NCI-H748 treated with DMSO at 0.1 percent for 48 hours (cell line): ENCODE measurements at places on chromosomes 12 and 14.

- DNase-seq: no peak
Measured at GRCh38 chr12:38586789-38587188, 270.2 kb downstream of the ALG10B start.

DNA sequence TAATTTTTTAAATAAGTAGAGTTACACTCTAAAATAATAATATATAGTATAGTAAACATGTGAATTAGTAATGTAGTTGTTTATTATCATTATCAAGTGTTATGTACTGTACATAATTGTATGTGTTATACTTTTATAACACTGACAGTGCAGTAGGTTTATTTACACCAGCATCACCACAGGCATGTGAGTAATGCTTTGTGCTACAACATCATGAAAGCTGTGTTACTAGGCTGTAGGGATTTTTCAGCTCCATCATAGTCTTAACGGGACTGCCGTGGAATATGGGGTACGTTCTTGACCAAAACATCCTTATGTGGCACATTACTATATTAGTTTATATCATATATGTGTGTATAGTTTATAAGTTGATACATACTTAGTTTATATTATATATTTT lies 8.6 kb downstream of the FNTB start:
- DNase-seq: no peak

- DNase-seq: no peak
Measured at GRCh38 chr12:47111392-47111778, 31.6 kb upstream of the AMIGO2 start.

DNA sequence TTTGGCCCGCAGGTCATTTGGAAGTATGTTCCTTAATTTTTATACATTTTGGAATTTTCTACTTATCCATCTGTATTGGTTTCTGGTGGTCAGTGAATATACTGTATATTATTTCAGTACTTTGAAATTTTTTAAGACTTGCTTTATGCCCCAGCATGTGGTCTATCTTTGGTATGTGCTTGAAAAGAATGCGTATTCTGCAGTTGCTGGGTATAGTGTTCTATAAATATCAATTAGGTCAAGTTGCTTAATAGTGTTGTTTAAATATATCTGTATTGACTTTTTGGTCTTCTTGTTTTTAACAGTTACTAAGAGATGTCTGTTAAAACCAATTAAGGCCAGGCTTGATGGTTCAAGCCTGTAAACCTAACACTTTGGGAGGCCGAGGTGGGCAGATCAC lies 21.7 kb upstream of the SIX1 start:
- no peak for DNase-seq

- DNase-seq: no peak
Measured at GRCh38 chr14:65318636-65319506, 93.7 kb upstream of the FUT8 start.

DNA sequence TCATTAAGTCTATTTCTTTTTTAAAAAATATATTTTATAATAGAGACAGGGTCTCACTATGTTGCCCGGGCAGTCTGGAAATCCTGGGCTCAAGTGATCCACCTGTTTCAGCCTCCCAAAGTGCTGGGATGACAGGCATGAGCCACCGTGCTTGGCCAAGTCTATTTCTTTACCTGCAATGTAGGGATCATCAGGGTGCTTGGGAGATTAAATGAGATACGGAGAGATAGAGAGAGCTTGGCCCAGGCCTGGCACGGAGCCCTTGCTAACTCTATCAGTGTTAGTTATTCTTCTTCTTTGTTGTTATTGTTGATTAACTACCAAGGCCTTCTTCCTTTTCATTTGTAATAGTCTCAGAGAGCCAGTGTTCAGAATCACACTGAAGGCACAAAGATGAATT lies 3.1 kb downstream of the CABP1 start:
- DNase-seq: no peak

- no peak for DNase-seq
Measured at GRCh38 chr14:36452860-36453259, 67.2 kb downstream of the NKX2-1 start.

DNA sequence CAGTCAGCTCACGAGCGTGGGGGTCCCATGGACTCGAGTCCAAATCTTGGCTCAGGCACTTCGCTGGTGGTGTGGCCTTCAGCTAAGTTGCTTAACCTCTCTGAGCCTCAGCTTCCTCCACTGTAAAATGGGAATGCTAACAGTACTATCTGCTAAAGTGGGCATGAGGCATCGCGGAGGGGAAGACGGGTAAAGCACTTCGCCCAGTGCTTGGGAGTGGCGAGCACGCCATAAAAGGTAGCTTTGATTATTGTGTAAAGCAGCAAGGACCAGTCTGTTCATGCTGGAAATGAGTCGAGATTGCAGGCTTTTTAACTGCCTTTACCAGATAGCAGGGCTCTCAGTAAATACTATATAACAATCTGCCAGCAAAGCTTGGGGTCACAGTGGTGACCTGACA lies 24.5 kb downstream of the HRK start:
- no peak for DNase-seq

GRCh38 chr12:130537051-130537450 lies 179.0 kb downstream of the RIMBP2 start:
- no peak for DNase-seq

DNA sequence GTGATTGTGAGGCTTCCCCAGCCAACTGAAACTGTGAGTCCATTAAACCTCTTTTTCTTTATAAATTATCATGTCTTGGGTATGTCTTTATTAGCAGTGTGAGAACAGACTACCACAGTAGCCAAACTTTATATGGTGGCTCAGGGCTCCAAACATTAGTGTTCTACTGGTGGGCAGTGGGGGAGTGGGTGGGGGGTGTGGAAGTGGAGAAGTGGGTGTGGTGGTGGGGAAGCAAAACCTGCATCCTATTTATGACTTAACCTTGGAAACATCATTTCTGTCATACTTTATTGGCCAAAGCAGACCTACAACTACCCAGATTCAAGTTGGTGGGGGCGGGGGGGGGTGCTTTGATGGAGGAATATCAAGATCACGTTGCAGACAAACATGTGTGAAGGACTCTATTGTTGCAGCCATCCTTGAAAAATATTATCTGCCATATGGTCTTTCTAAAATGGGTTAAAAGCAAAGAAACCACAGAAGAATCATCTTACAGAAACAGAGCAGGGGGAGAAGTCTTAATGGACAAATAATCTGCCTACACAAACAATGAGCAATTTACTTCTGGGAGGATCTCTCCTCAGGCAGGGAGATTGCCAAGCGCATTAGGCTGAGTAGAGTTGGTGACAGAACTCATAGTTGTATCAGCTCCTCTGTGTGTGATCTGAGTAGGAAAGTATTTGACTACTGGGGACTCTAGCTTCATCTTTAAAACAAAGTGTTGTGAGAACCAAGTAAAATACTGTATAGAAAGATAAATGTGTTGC lies 1.4 kb upstream of the PWP1 start:
- no peak for DNase-seq

GRCh38 chr12:3055704-3056467 lies 21.3 kb upstream of the TSPAN9 start:
- DNase-seq: no peak

DNA sequence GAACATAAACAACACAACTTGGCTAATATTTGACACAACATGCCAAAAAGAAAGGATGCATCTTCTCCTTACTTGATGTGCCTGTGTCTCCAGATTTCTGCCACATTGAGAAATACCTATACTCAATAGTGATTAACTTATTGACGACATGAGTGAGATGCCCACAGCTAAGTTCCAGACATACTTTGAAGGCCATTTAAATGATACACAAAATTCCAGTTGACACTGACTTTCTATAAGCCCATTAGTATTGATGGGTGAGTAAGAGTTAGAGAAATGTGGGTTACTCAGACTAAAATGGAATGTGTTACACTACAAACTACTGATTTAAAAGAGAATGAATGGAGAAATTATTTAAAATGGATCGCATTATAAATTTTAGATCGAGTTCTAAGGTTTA lies 838.2 kb upstream of the MGAT4C start:
- no peak for DNase-seq

DNA sequence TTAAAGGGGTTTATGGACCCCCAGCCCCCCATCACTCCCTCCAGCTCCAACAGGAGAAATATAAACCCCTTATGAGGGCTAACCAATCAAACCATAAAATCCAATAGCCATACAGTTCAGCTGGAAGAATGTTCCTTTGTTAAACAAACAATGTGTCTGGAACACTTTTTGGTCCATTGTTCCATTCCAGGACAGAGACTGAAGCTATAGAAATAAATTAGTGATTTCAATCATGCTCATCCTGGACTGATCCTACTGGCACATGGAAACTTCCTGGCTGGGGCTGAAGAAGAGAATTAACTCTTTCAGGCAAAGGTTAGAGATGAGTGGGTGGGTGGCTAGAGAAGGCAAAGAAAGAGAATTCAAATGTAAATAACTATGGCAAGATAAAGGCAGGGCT lies 63.4 kb downstream of the ANO2 start:
- no peak for DNase-seq

GRCh38 chr14:60856111-60856510 lies 121.5 kb downstream of the MNAT1 start:
- no peak for DNase-seq

- no peak for DNase-seq
Measured at GRCh38 chr12:117120787-117121186, 21.6 kb upstream of the TESC start.

GRCh38 chr12:45728630-45729232 lies 775 bp upstream of the ARID2 start:
- peak; percentile 91 for DNase-seq

DNA sequence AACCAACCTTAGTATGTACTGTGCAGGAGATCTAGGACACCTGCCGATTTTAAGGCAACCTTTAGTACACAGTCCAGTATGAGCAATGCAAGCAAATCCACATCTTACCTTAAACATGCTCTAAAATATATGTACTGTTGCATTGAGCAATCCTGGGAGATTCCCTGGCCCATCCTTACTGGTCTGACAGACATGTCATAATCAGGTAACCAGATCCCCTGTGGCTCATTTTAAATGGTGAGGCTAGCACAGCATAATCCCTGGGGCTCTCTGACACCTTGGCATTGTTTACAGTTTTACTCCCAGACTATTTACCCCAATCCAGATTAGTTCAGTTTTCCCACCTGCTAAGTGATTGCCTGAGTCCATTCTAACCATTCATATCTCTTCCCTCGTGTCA lies 15.1 kb downstream of the BMAL2 start:
- no peak for DNase-seq

DNA sequence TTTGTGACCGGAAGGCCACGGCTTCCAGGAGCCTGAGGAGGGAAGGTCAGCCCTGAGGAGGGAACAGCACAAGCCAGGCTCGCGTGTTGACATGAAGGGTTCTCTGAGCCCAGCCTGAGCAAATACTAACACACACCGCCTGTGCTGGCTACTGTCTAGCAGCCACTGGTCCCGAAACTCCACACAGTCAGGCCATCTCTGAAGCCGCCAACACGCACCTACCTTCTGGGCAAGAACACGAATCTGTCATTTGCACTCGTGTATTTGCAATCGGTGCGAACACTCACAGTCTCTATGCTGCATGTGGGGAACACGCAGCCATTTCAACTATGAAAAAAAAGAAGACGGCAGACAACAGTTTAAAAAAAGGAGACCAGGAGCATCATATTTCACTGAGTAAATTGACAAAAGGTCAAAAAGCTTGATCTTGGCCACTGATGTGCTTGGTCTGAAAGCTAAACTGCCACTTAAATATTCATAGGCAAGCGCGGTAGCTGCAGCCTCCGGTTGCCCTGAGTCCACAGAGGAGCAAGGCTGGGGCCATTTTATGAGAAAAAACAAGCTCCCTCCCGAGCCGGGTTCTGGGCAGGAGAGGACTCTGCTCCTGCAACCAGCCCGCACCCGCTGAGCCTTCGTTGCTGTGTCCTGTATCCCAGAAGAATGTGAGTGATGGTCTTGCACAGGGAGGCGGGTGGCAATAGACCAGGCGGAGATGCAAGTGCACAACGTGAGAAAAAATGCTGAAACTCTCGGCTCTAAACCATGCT lies 57.8 kb downstream of the RIMBP2 start:
- peak; percentile 43 for DNase-seq

DNA sequence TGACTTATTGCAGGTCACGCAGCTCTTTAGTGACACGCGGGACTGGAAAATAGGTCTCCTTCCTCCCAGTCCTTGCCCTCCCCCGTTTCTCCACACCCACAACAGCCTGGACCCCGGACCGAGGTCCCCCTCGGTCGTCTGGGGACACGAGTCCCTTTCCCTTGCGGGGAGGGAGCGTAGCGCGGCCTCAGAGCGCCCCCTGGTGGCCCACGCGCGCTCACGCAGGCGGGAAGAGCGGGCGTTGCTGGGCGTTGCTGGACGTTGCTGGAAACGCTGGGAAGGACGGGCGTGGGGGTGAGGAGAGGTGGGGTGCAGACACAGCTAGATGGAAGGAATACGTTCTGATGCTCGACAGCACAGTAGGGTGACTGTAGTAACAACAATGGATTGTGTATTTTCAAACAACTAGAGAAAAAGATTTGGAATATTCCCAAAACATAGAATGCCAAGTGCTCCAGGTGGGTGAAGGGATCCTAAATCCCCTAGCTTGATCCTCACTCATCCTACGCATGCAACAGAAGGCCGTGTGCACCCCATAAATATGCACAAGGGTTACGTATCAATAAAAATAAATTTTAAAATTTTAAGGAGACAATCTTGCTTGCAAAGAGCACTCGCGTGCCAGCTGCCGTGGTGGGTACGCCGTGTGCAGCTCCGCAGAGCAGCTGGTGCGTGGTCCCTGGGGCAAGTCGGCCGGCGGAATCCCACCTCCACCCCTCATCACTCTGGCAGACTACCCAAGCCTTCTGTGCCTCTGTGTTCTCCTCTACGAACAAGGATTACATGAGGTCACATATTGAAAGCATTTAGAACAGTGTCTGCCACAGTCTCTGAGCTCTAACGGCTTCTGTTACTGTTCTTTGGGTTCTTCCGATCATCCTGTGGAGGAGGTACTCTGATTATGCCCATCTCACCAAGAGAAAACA lies 87.4 kb downstream of the B4GALNT3 start:
- no peak for DNase-seq

- no peak for DNase-seq
Measured at GRCh38 chr14:26261368-26262122, 336.3 kb downstream of the NOVA1 start.

GRCh38 chr12:126358806-126359205 lies 1293.6 kb downstream of the AACS start:
- no peak for DNase-seq
